ENCODE measurements at places on chromosomes 4 and X.
A peak's percentile ranks its signal among the peaks of the same experiment; 100 is the strongest.

- no peak for DNase-seq
Measured at GRCh38 chr4:149706942-149707341, 108.7 kb downstream of the IQCM start.

DNA sequence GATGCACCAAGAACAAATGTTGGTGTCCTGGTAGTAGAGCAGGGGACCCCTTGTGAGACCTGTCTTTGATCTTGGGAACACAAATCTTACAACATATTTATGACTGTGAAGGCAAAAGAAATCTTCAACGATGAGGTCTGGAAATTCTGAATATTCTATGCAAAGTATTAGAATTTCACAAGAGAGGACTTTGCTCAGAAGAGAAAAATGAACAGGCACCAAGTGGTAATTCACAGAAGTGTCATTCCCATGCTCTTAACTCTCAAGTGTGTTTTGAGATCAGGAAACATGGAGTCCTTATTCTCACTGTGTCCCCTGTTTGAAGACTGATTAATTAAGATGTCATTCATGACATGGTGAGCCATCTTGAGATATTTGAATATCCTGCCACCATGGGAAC is 52.5 kb downstream of the COQ2 start:
- peak; percentile 85 for DNase-seq

- no peak for DNase-seq
Measured at GRCh38 chr4:12139296-12139695, 710.6 kb upstream of the HS3ST1 start.

DNA sequence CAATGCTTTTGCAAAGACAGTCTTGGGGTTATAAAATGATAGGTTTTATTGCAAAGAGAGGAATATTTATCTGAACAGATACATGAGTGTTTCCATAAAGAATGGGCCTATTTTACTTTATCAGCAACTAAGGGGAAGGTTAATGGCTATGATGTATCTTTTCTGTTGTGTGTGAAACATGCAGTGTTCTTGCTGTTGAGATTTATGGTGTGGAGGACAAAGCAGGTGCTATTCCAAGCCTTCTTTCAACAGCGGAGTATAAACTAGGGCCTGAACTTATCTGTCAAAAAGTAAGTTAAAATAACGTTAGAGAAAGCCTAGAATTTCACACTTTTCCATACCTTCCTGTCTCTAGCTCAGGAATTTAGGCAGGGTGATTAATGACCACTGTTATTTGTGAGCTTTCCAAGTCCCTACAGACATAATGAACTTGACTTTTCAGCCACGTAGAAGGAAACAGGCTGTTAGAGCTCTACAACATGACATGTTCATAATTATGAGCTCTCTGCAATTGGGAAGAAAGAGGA is 411.4 kb downstream of the IL1RAPL1 start:
- no peak for DNase-seq

DNA sequence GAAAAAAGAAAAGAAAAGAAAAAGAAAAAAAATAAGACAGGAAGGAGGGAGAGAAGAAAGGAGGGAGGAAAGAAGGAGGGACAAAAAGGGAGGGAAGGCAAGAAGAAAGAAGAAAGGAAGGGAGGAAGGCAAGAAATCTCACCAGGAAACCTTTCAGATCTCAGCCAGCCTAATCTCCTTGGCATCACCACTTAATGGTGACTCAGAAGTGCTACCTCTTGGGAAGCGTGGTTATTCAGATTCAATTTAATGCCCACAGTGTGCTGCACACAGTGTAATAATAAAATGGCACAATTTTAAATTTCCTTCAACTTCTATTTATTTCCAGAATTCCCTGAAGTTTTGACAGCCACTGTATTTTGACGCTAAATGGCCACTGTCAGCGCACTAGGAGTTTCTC is 50.3 kb downstream of the DKK2 start:
- DNase-seq, result no peak

DNA sequence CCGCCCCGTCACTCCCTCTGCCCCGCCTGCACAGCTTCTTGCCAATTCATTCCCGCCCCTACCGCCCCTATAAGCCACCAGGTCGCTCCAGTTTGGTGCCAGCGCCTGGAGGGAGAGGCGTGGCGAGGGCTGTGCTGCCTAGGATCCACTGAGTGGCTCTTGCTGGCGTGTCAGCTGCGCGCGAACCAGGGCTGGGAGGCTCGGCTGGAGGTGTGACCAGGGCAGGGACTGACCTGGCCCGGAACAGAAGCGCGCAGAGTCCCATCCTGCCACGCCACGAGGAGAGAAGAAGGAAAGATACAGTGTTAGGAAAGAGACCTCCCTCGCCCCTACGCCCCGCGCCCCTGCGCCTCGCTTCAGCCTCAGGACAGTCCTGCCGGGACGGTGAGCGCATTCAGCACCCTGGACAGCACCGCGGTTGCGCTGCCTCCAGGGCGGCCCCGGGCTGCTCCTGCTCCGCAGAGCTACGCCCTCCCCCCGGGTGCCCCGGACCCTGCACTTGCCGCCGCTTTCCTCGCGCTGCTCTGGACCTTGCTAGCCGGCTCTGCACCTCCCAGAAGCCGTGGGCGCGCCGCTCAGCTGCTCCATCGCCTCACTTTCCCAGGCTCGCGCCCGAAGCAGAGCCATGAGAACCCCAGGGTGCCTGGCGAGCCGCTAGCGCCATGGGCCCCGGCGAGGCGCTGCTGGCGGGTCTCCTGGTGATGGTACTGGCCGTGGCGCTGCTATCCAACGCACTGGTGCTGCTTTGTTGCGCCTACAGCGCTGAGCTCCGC is at the start of gene GPR78:
GPR78 (plus strand) TSS at position 72 of the 773 bp plus-strand sequence; CDS start at position 663, 591 bp downstream.
- peak; percentile 4 for DNase-seq

DNA sequence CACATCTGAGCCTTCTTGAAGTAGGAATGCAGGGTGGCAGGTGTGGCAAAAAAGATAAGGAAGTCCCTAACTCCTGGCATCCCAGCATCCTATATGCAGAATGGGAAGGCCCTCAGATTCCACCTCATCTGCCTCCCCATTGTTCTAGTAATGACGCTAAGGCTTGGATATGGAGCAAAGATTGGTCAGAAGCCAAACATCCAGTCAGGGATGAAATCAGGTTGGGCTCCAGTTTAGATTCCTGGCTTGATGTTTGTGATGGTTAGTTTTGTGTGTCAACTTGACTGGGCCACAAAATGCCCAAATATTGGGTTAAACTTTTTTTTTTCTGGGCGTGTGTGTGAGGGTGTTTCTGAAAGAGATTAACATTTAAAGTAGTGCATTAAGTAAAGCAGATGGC is 39.6 kb upstream of the MAGEA4 start:
- no peak for DNase-seq
